NCI-H1436 treated with DMSO at 0.1 percent for 48 hours (cell line): ENCODE measurements at places on chromosomes 16 and 17.

DNA sequence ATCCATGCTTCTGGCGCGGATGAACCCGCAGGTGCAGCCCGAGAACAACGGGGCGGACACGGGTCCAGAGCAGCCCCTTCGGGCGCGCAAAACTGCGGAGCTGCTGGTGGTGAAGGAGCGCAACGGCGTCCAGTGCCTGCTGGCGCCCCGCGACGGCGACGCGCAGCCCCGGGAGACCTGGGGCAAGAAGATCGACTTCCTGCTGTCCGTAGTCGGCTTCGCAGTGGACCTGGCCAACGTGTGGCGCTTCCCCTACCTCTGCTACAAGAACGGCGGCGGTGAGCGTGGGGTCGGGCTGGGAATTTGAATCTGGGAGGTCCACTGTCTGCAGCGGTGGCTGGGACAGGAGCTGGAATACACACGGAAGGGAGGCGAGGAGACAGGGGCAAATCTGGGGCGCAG lies 904 bp downstream of the SLC6A2 start:
- DNase-seq = no peak

- no peak for DNase-seq
These were observed 164.9 kb downstream of the STX8 start for GRCh38 chr17:9410737-9411136.

DNA sequence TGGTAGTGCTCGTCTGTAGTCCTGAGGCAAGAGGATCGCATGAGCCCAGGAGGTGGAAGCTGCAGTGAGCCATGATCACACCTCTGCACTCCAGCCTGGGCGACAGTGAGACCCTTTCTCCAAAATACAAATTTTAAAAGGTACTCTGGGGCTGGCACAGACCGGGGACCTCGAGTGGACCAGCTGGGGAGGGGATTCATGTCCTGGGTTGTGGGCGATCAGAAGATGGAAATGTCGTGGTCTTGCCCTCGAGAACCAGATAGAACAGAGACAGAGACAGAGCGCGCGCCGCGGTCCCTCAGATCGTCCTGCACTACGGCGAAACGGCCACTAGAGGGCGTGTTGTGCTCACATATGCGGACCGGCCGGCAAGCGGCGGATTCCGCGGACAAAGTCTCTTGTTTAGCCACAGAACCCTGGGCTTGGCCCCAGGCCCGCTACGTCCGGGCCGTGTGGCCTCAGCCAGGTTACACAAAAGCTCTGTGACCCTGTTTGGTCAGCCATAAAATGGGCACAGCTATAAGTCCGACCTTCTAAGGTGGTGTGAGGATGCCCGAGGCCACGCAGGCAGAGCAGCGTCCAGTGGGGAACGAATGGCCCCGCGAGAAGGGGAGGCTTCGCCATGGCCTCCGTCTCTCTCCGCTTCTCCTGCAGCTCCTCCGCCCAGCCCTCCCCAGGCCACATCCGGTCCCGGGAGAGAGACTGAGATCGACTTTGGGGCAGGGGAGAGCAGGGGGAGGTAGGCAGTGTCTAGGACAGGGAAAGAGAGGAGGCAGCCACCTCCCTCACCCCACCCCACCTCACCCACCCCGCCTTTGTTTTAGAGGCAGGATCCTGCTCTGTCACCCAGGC lies 14.6 kb upstream of the SBK1 start:
- peak; percentile 14 for DNase-seq

DNA sequence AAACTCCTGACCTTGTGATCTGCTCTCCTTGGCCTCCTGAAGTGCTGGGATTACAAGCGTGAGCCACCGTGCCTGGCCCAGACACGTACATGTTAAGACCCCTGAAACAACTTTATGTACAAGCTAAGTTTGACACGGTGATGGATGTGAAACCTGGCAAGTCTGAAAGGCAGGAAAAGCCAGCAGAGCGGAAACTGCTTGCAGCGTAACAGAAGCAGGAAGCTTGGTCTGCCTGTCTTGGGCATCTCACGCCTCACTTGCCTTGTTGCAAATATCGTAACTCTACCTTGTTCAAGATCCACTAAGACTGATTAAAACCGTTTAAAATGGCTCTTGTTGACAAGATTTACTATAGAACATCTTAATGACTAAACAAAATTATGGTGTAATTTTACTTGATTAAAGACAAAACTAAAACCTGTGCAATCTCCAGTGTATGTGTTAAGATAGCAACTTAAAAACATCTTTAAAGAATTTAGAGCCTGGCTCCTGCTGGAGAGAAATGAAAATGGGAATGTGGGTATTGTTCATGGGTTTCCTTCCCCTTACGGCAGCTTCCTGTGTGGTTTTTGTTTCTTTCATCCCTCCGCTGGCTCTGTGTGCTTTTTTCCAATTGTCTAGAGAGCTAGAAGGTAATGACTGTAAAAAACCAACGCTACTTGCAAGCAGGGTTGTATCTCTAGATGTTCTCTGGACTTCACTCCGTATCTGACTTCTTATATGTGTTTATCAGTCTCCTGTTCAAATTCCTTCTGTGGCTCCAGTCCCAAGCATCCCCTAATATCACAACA lies 477.6 kb downstream of the XYLT1 start:
- no peak for DNase-seq

- DNase-seq = no peak
These were observed 107.3 kb downstream of the SDK2 start for GRCh38 chr17:73536700-73537605.

GRCh38 chr16:19366391-19366790 lies 51.3 kb upstream of the TMC5 start:
- no peak for DNase-seq

DNA sequence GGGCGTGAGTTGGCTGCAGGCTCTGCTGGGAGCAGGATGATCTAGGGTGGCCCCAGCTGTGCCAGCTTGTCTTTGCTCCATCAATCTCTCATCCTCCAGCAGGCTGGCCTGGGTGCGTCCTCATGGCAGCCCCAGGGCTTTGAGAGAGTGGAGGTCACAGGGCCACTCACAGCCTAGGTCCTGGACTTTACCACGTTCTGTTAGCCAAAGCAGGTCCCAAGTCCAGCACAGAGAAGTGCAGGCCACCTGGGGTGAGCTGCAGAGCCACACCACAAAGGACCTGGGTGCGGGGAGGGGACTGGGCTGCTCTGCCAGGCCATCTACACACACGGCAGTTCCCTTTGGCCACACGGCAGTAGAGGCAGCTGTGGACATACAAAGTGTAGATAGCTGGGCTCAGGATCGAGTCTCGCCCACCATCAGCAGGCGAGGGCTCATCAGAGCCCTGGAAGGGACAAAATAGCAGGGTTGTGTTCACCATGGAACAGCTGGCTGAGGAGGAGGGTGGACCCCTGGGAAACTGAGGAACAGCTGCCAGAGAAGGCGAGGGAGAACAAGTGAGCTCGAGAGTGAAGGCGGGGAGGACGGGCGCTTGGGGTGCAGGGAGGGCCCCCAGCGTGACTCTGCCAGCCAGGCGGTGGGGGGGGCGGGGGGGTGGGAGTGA lies 30.0 kb downstream of the SREBF1 start:
- no peak for DNase-seq

DNA sequence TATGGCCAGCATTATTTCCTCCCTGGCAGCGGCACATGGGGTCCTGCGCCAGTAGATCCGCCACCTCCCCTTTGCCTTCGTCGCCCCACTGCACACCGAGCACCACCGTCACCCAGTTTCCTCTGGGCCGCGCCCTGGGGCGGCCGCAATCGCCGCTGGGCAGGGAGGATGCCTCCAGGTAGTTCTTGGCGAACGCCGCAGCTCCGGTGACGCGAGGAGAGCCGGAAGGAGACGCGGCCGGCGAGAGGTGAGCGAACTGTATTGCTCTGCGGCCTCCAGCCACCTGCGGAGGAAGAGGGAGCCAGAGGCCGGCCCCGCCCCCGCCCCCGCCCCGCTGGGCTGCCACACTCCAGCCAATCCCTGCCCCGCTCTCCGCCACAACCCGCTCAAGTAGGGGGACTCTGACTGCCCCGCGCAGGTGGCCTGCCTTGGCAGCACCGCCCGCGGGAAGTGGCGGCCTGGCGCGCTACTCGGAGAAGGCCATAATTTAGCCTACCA lies 11.8 kb upstream of the SLFN13 start:
- DNase-seq = no peak

DNA sequence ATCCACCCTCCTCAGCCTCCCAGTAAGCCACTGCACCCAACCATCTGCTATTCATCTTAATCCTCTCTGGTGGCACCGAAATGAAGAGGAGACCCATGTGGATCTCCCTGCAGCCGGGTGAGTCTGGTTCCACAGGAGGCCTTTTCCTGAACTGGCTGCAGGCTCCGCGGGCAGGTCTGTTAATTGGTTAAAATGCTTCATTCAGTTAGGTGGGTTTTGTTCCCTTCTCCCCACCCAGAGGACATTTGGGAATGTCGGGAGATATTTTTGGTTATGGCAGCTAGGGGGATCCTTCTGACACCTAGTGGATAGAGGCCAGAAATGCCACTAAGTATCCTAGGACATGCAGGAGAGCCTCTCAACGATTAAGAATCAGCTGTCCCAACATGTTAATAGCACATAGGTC lies 16.7 kb downstream of the C16orf54 start:
- DNase-seq = no peak

DNA sequence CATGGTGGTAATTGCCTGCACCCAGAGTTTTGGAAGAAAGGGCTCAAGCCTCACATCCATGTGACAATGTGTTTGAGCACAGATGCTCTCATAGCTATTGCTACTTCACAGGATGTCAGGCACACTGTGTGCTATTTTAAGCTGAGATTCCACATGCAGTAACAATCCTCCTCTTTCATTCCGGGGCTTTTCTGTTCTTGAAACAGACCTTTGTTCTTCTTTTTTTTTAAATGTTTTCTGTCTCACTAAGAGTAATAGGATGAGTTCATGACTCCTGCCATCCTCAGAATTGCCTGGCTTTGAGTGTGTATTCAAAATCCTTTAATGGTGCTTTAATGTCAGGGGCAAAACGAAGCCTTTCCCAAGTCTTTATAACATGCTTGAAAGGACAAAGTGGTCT lies 198.9 kb downstream of the ABCC12 start:
- DNase-seq = no peak

- no peak for DNase-seq
These were observed 96.5 kb downstream of the ABCC1 start for GRCh38 chr16:16045879-16046278.

- no peak for DNase-seq
These were observed 407.3 kb downstream of the XYLT1 start for GRCh38 chr16:17063201-17064139.

GRCh38 chr17:78202666-78203065 lies 11.4 kb upstream of the BIRC5 start:
- no peak for DNase-seq

- peak; percentile 48 for DNase-seq
These were observed 171.6 kb upstream of the TNRC6C start for GRCh38 chr17:77786740-77787505.

- DNase-seq = no peak
These were observed 1062.7 kb upstream of the EEF2KMT start for GRCh38 chr16:6160303-6160702.

DNA sequence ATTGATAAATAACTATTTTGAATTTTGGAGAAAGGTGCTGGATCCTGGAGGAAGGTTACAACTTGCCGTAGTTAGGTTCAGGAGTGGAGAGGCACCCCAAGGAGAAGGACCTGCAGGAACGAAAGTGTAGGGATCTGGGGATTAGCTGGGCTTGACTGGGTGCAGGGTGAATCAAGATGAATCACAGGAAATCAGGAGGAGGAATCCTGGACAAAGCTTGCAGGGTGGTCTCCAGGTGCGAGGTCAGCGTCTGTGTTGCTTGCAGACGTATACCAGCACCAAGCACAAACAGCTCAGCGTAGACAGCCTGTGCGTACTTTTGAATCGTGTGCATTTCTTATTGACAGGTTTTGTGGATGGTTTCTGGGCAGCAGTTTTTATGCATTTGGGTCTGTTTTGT lies 144.3 kb downstream of the MSI2 start:
- DNase-seq = no peak

- no peak for DNase-seq
These were observed 27.8 kb upstream of the GHDC start for GRCh38 chr17:42221886-42222745.

- DNase-seq = no peak
These were observed 9.4 kb downstream of the CYGB start for GRCh38 chr17:76528156-76528527.

DNA sequence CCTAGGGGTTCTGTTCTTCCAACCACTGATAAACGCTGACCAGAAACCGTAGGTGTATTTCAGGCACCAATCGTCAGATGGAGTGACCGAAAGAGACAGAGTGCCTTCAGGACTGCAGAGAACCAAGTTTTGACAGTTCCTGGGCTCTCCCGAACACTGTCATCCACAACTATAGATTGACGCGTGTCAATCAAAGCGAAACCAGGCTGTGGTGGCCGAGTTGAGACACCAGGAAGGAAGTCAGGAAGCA lies 11.9 kb upstream of the AURKB start:
- peak; percentile 53 for DNase-seq

DNA sequence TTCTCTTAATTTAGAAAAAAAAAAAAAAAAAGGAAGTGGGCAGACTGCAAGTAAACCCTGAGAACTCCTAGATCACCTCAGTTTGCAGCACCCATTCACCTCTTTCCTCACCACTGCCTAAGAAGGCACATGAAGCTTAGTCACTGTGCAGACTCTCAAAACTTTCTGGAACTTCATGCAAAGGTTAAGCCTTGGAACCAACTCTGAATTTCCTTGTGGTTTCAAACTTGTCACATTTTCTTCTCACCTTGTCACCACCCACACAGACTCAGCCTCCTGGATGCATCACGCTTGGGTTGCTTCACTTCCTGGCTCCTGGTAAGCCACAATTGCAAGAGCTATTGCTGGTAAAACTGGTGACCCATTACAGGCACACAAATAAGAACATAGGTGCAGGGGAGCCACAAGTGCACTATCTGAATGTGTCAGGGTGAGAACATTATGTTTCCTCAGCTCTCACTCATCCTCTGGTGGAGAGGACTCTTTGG lies 15.0 kb upstream of the CPD start:
- DNase-seq = no peak

- DNase-seq = peak; percentile 79
These were observed at the start of gene SKA2 for GRCh38 chr17:59154721-59155438. TSS of gene SKA2 (minus strand) at chr17:59155186. CDS start at chr17:59155163, 23 bp downstream.

DNA sequence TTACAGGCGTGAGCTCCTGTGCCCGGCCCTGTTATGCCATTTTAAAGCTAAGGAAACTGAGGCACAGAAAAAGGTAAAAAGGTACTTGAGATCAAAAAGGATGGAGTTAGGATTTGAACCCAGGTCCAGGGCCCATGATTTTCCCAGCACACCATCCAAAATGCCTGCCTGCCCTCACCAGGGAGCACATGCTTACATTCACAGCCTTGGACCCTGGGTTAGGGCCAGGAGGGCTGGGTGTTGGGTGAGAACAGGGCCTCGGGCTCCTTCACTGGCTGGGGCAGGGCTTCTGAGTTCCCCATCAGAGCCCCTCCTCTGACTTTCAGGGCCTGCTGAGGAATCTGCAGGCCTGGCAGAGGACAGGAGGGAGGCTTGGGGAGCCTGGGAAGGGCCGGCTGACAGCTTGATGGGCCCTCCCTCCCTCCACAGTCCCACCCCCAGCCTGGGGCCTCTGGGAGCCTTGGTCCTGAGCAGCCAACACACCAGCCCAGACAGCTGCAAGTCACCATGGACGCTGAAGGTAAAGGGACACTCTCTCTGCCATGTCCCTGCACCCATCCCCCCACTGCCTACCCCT lies at the start of gene QPRT:
TSS of gene QPRT (plus strand) at position 490 of the 577 bp plus-strand sequence. CDS start at position 508, 18 bp downstream.
- DNase-seq = no peak

- DNase-seq = no peak
These were observed 44.6 kb downstream of the VPS35L start for GRCh38 chr16:19599968-19600716.

GRCh38 chr17:72142614-72143013 lies 21.8 kb downstream of the SOX9 start:
- no peak for DNase-seq
